Activated CD8-positive, alpha-beta T cell treated with anti-CD3 and anti-CD28 coated beads, Interleukin-2, amount 10 ng/mL, durations not matched to agents 7 days and 5 days (primary cell): ENCODE measurements at places on chromosomes 1 and 21. TPM values are rescaled to one million over a fixed set of nuclear protein-coding genes. Genes with fewer than 3 reads are reported as not detected.

DNA sequence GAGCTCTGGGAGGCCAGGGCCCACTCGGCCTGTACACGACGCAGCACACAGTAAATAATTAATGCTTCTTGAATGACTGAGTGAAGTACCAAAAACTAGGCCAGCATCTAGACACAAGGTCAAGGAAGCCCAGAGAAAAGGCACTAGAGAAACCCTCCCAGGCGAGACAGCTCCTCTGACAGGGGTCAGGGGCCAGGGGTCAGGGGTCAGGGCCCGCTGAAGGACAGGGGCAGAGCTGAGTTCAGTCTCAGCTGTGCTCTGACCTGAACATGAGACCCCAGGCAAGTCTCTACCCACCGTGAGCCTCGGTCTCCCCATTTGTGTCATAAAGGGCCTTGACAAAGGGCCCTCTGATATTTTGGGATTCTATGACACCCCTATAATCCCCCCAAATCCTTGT lies 56.4 kb downstream of the LDLRAD2 start:
- no peaks in the 10 kb centered on the region for H3K36me3 ChIP-seq
- no peaks in the 10 kb centered on the region for H3K27me3 ChIP-seq
- no peak overlapping the region for H3K4me3 ChIP-seq
- no peak overlapping the region for H3K27ac ChIP-seq
- DNase-seq: no peak

DNA sequence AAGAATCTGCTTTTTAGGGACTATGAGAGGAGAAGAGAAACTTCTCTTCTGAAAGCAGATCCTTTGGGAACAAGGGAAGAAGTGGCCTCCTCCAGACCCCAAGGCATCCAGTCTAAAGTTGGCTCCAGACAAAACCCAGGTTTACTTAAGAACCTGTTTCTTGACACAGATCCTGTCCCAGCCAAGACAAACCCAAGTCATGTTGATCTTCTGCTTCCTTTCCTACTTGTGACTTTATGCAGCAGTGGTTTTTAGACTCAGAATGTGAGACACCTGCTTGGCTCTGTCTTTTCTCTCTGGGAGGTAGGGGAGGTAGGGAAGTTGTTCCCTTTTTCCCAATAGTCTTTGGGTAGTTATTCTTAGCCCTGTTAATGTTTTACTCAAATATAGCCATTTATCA lies 38.3 kb downstream of the ELAPOR1 start:
- no peaks in the 10 kb centered on the region for H3K4me1 ChIP-seq
- no peak for DNase-seq
- no peak overlapping the region for H3K27ac ChIP-seq
- no peaks in the 10 kb centered on the region for H3K27me3 ChIP-seq
- no peaks in the 10 kb centered on the region for H3K36me3 ChIP-seq

- no peaks in the 10 kb centered on the region for H3K4me1 ChIP-seq
- no peak for DNase-seq
- no peak overlapping the region for H3K4me3 ChIP-seq
- H3K27me3 ChIP-seq: peaks cover 5% of the 10 kb centered on the region
Observed at GRCh38 chr1:62725255-62725654, 37.1 kb upstream of the DOCK7 start.

- peaks cover 35% of the 10 kb centered on the region for H3K36me3 ChIP-seq
- no peaks in the 10 kb centered on the region for H3K27me3 ChIP-seq
- no peak for DNase-seq
- peak overlapping the region; percentile 12 for H3K4me3 ChIP-seq
- H3K27ac ChIP-seq: no peak overlapping the region
Observed at GRCh38 chr1:185440877-185441276, 123.8 kb upstream of the IVNS1ABP start.

GRCh38 chr1:232445361-232446106 lies 184.4 kb downstream of the SIPA1L2 start:
- no peak overlapping the region for H3K4me3 ChIP-seq
- no peaks in the 10 kb centered on the region for H3K4me1 ChIP-seq
- no peaks in the 10 kb centered on the region for H3K36me3 ChIP-seq
- DNase-seq: no peak
- H3K27ac ChIP-seq: no peak overlapping the region

The CLCA4 gene
- total RNA-seq: not detected

The DYNLT5 gene
- not detected for total RNA-seq

DNA sequence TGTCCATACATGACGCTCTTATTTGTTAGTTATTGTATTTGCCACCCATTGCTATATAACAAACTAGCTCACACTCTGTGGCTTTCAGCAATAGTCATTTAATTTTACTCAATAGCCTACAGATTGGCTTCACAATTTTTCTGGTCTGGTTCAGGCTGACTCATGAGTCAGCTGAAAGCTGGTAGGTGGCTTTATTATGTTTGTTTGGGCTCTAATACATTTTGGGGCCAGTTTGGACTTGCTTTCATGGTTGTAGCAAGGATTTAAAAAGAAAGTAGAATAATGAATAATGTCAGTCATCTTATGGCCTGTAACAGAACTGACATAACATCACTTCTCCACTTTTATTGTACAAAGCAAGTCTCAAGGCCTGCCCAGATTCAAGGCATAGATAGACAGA lies 338.7 kb downstream of the LRRIQ3 start:
- H3K27me3 ChIP-seq: no peaks in the 10 kb centered on the region
- no peaks in the 10 kb centered on the region for H3K36me3 ChIP-seq
- no peak overlapping the region for H3K4me3 ChIP-seq
- H3K4me1 ChIP-seq: no peaks in the 10 kb centered on the region
- H3K27ac ChIP-seq: no peak overlapping the region

DNA sequence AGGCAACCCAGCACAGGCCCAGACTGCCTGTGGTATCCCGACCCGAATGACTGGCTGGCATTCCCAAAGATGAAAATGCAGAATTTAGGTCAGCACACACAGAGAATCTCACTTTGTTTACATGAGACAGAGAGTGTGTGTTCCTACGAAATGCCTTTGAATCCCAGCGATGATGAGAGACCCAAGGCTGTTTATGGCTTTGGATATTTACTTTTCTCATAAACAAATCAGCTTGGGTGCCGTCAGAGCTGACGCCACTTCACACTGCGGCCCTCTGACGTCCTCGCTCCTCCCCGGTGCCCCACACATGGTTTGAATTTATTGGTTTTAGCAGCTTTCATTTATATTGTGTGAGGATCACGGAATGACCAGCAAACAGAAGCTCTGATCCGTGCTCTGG lies 18.7 kb downstream of the TRABD2B start:
- no peak overlapping the region for H3K4me3 ChIP-seq
- H3K36me3 ChIP-seq: no peaks in the 10 kb centered on the region
- no peak overlapping the region for H3K27ac ChIP-seq

GRCh38 chr1:18962121-18962721 lies 5.7 kb upstream of the IFFO2 start:
- no peak overlapping the region for H3K4me3 ChIP-seq
- no peak for DNase-seq
- H3K27me3 ChIP-seq: peaks cover 43% of the 10 kb centered on the region
- H3K36me3 ChIP-seq: no peaks in the 10 kb centered on the region
- peaks cover 18% of the 10 kb centered on the region for H3K4me1 ChIP-seq

DNA sequence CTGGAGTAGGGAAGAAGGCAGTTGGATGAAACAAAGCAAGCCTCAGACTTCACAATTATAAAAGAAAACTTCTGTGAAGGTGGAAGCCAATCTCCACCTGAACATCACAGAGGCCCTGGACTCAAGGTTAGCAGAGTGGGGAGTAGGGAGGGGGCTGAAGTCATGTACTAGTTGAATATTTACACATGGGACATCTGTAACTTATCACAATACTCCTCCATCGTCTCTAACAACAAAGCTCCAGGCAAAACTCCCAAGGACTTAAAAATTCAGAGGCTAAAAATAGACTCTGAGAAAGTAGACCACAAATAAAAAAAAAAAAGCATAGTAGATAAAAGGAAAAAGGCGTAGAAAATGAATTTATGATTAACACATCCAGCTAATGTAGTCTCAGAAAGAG lies 326.3 kb upstream of the PKN2 start:
- no peak for DNase-seq
- no peaks in the 10 kb centered on the region for H3K4me1 ChIP-seq
- H3K27ac ChIP-seq: no peak overlapping the region
- H3K27me3 ChIP-seq: no peaks in the 10 kb centered on the region

DNA sequence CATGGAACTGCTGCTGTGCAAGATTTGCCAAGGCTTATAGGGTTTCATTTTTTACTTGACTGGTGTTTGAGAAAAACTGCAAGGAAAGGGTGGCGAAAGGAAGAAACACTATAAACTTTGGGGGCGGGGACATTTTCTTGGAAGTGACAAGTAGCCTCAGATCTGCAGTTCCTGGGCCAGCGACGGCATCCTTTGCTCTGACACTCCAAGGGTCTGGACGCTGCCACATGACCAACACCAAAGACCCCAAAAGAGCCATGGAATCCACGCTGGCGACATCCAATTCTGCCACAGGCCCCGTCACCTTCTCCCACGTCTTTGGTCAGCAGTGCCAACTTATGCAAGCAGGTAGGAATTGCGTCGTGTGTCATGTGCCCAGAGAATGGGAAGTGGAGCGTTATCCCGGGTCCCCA lies 193.4 kb downstream of the PRDM2 start:
- H3K4me1 ChIP-seq: no peaks in the 10 kb centered on the region
- H3K27me3 ChIP-seq: peaks cover 41% of the 10 kb centered on the region
- H3K36me3 ChIP-seq: no peaks in the 10 kb centered on the region
- H3K27ac ChIP-seq: no peak overlapping the region
- DNase-seq: no peak

GRCh38 chr1:87176087-87176486 lies 152.6 kb upstream of the LMO4 start:
- peak; percentile 13 for DNase-seq
- H3K4me3 ChIP-seq: no peak overlapping the region
- H3K36me3 ChIP-seq: no peaks in the 10 kb centered on the region

DNA sequence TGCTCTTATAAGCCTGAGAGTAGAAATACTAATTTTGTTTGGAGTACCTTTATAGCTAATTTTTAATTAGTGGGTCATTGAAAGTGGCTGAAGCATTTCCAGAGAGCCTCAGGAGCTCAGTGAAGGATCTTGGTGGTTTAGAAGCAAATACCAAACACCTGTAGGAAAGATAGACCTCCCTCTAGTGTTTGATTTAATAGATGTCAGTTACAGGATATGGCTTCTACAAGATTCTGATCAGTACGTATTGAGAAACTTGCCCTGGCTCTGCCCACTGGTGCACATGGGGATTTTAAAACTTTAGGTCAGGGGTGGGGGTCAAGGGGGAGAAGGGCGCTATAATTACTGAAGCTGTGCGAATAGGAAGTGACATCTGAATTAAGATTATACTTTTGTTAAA lies 122.2 kb downstream of the POU2F1 start:
- H3K36me3 ChIP-seq: peaks cover 9% of the 10 kb centered on the region
- DNase-seq: no peak
- no peaks in the 10 kb centered on the region for H3K27me3 ChIP-seq
- H3K4me1 ChIP-seq: peaks cover 3% of the 10 kb centered on the region

The BRDT gene
- total RNA-seq: not detected

DNA sequence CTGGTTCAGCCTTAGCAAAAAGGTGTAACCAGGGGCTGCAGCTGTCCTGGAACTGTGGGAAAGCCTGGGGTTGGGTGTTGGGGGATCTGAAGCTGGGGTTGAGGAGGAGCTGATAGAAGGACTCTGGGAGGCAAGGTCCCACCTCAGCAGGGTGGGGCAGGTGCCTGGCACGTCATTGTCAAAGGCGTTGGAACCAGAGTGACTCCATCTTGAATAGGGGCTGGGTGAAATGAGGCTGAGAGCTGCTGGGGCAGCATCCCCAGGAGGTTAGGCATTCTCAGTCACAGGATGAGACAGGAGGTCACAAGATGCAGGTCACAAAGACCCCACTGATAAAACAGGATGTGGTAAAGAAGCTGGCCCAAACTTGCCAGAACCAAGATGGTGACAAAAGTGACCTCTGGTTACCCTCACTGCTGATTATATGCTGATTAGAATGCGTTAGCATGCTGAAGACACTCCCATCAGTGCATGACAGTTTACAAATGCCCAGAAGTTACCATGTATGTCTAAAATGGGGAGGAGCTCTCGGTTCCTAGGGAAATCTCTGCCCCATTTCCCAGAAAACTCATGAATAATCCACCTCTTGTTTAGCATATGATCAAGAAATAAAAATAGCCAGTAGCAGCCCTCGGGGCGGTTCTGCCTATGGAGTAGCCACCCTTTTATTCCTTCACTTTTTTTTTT lies 85.4 kb downstream of the IER5 start:
- peaks cover 5% of the 10 kb centered on the region for H3K27me3 ChIP-seq
- no peak overlapping the region for H3K4me3 ChIP-seq
- H3K36me3 ChIP-seq: peaks cover 2% of the 10 kb centered on the region
- no peak overlapping the region for H3K27ac ChIP-seq
- H3K4me1 ChIP-seq: peaks cover 6% of the 10 kb centered on the region

- peak overlapping the region; percentile 38 for H3K4me3 ChIP-seq
- DNase-seq: peak; percentile 61
- no peaks in the 10 kb centered on the region for H3K36me3 ChIP-seq
Observed at GRCh38 chr1:31181515-31182343, 58.0 kb downstream of the NKAIN1 start.

DNA sequence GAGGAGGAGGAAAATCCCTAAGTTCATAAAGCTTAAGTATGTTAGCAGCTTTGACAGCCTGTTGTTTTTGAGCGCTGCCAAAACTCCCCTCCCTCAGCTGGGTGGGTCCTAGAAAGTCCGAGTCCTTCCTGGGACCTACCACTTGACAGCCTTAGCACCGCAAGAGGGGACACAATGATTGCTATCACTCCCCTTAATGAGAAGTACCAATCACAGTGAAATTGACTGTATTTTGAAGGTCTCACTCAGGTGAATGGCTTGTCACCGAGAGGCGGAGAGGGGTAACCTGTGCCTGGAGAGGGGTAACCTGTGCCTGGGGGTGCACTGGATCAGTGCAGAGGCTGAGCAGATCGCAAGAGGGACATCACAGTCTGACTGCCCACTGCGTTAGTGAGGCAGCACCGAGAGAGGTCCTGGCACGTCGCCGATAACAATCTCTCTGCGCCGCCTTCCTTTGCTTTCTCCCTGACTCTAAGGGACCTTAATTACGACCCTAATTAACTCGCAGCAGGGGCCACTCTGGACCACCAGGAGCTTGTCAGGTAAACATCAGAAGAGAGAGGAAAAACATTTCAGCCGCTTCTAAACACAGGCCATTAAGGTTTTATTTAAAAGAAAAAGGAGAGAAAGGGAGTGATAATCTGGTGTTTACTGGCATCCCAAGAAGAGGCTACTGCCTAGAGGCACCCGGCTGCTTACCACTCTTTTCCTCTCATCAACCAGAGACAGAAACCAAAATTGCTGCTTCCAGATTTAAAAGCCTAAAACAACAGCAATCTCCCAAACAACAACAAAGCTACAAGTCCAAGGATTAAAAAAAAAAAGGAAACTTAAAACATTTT lies 25.7 kb upstream of the KCNK1 start:
- H3K4me1 ChIP-seq: no peaks in the 10 kb centered on the region
- no peaks in the 10 kb centered on the region for H3K36me3 ChIP-seq
- DNase-seq: no peak
- H3K27me3 ChIP-seq: peaks cover 9% of the 10 kb centered on the region

The DPT gene
- total RNA-seq: not detected
